ENCODE measurements at places on chromosomes 16 and 17. TPM values are rescaled to one million over a fixed set of nuclear protein-coding genes. Genes with fewer than 3 reads are reported as not detected.

Gene CNTD1
- 0.17 TPM for total RNA-seq

- DNase-seq = no peak
Observed at GRCh38 chr17:67605256-67605912, 112.4 kb upstream of the NOL11 start.

Gene PRRT2
- 1.8 TPM for total RNA-seq

GRCh38 chr16:54506741-54507500 lies 220.3 kb upstream of the IRX3 start:
- DNase-seq = no peak

GRCh38 chr17:5677620-5678019 lies 93.3 kb upstream of the NLRP1 start:
- no peak for DNase-seq

Measured in H7 (cell line).